ENCODE measurements at places on chromosomes 5 and 9.

- peak; percentile 45 for DNase-seq
Observed at GRCh38 chr9:136021171-136021871, 60.1 kb upstream of the UBAC1 start.

DNA sequence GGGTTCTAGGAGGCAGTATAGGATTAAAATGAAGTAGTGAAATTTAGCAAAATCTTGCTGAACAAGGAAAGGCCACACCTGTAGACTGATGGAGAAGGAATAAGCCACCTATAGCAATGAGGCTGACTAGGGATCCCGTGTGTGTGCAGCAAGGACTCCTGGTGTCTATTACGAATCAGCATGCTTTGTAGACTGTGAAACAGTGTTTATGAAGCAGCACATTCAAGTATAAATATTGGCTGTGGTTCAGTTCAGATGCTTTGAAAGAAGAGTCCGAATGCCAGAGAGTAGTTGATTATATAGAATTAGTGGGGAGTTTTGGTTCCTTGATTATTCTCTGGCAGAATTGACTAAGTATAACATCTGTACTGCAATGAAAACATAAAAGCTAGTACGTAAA lies 41.8 kb downstream of the CAST start:
- no peak for DNase-seq

- peak; percentile 29 for DNase-seq
Observed at GRCh38 chr9:124512806-124513204, 5.6 kb upstream of the NR5A1 start.

GRCh38 chr9:128992995-128993394 lies 35.1 kb downstream of the SH3GLB2 start:
- peak; percentile 28 for DNase-seq

GRCh38 chr9:17064558-17064957 lies 70.3 kb upstream of the CNTLN start:
- DNase-seq = no peak

GRCh38 chr9:91740701-91741100 lies 209.3 kb downstream of the ROR2 start:
- DNase-seq = no peak

DNA sequence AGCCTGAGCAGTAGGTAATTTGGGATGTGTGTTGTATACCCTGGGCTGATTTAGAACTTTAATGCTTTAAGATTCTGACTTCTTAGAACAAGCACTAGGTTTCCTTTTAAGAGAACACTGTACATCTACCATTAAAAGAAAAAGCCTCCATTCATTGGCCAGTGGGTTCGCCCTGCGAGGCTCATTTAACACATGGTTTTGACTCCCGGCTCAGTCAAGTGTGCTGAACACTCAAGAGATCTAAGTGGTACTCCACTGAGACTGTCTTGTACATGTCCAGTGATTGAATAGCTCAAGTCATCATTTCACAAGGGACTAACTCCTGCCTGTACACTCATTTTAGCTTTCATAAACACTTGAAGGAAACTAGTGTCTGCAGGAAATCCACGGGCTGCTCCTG lies 3.9 kb downstream of the FUBP3 start:
- no peak for DNase-seq

DNA sequence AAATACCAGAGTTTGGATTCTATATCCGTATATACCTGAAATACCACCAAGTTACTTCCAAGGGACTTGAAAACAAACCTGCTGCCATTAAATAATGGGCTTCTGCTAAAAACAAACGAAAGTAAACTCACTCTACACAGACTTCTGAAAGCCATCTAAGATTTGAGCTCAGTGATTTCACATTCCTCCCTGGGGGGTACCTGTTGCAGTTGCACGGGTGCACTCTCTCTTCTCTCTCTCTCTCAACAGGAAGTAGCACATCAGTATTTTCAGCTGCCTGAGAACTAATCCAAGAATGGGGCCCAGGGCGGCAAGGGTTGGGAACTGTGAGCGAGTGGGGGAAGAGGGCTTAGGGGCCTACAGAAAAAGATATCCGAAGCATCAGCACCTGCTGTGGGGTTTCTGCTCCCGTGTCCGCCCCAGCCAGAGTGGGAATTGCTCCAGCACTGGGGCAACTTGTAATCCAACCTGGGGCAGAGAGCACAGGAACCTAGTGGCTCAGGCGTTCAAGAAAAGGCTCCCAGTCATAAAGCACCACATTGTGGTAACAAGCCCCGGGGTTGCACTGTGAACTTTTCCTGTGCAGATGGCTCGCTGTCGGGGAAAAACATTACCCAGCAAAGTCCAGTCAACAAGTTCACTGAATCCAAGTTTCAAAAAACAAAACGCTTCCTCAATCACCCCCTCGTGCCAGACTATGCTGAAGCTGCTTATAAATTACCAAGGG lies 99.8 kb downstream of the EFNA5 start:
- DNase-seq = no peak

DNA sequence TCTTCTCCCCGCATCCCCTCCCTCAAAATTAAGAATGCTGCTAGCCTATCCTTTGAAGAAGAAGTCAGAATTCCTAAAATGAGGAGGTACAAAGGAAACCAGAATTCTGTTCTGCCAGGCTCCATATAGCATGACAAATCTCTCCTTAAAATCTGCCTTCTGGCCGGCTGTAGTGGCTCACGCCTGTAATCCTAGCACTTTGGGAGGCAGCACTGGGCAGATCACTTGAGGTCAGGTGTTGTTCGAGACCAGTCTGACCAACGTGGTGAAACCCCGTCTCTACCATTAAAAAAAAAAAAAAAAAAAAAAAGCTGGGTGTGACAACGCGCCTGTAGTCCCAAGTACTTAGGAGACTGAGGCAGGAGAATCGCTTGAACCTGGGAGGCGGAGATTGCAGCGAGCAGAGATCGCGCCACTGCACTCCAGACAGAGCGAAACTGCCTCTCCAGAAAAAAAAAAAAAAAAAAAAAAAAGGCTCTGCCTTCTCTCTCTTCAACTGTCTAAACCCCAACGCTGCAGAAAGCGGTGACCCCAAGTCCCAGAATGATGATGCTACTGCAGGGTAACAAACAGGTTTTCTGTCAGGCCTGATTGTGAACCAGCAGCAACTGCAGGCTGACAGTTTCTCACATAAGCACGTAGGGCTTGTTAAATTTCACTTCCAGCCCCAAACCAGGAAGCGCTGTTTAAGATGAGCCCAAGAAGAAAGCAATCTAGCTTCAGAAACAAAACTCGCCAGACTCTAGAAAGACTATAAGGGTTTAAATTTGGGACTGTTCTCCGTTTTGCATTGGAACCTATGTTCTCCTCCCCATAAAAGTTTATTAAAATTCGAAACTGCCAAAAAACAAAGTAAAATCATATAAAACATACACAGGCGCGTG lies 963 bp upstream of the CAST start:
- DNase-seq = no peak

GRCh38 chr9:37559125-37559524 lies 17.1 kb downstream of the FBXO10 start:
- no peak for DNase-seq

DNA sequence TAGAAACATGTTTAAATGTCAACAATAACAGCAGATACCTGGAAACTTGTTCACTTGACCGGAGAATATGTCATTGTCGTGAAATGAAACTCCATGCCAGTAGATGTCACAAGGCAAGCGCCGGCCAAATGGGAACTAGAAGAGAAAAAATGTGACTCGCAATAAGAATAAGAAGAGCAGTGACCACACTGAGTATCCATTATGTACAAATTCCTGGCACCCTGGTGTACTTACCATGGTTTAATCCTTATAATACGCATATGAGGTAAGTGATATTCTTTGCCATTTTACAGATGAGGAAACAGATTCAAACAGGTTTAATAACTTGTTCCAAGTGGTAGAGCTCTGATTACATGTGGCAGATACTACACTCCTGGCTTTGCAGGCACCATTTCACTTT lies 53.9 kb downstream of the TTLL11 start:
- DNase-seq = no peak

GRCh38 chr5:158419186-158419585 lies 560.2 kb upstream of the CLINT1 start:
- DNase-seq = no peak

DNA sequence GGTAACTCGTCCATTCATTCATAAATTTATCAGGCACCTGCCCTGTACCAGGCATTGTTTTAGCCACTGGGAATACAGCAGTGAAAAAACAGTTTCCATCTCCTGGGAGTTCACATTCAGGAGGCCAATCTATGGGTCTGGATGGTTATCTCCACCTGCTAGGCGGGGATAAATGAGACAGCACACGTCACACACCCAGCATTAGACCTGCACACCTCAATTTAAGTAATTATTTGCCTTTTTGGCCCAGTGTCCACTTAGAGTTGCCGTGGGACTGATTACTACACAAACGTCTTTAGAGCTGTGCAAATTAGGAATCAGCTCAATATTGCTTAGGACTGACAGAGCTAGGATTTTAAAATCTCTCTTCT lies 46.1 kb downstream of the STK10 start:
- no peak for DNase-seq

- no peak for DNase-seq
Observed at GRCh38 chr9:109341561-109341960, 20.7 kb upstream of the EPB41L4B start.

DNA sequence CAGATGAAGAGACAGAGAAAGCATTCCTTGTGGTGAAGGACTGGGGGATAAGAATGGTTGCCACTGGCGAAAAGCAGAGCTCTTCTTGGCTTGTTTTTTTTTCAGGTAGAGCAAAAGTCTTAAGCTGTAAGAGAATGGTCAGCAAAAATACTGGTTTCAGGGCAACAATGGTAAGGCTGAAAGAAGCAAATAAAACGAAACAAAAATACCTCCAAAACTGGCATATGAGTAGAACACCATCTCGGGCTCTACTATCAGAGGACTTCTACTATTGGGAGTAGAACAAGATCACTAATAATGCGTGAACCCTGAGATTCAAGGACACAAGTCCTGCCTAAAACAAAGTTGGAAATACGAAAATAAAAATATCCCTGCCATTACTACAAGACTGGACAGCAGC lies 1823.2 kb upstream of the CDH6 start:
- no peak for DNase-seq

DNA sequence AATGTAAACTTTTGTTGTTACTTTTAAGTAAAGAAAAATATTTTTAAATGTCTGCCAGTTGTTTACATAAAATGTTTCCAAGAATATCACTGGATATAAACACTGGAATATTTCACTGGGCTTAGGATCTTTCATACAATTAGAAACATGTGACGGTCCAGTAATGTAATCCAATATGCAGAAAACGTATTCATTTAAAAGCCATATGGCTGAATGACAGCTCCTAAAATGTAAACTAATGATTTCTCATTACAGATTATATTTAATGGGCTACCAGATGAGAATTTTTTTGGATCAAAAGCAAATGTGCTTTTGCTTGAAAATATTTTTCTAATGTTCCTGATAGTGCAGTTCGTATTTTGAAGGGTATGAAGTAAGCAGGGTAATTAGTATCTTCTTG lies 124.3 kb downstream of the TTC39B start:
- DNase-seq = no peak

GRCh38 chr5:124065508-124065907 lies 553.5 kb downstream of the CSNK1G3 start:
- no peak for DNase-seq

DNA sequence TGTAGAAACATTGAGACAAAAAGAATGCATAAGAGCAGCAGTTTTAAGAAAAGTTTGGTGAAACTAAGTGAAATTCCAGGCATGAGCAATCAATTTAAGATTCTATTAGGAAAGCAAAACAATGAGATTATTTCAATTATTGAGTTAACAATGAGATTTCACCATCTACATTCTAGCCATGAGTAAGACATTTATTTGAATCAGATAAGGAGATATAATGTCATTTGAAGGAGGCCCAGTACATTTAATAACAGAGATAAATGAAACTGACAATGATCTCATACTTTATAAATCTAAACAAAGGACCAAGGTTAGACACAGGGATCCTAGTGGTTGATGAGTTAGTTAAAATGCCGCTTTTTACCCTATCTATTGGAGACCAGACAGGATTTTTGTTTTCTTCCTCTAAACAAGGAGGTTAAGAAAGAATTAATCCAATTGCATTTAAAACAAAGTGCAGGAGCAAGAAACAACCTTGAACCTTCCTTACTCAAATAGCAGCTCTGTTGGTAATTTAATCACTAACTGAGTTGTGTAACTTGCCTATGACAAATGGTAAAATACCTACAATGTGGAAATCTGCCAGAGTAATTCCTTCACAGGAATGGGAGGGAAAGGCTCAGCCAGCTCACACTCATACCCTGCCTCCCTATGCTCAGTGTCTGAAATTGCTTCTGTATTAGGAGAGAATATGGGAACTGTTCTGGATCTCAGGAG lies 103.5 kb upstream of the NR3C1 start:
- DNase-seq = no peak

DNA sequence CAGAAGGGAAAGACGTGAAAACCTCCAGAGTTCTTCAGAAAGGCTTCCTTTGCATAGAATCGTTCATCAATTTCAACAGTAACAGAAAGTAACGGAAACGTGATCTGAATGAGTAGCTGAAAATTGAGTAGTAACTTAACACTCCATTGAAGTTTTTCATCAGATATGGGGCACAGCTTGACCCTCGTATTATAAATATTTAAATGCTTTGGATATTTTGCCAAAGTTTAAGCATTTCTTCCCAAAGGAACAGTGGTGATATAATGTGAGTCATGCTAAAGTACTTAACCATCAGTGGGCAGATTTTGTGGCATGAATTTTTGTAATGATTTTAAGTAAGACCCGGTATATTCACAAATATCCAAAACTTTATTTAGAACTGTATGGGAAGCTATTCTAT lies 67.4 kb upstream of the ADAMTS19 start:
- no peak for DNase-seq

GRCh38 chr9:130500340-130501180 lies 55.8 kb downstream of the ASS1 start:
- no peak for DNase-seq

- DNase-seq = no peak
Observed at GRCh38 chr5:51961154-51961562, 577.9 kb downstream of the ISL1 start.

GRCh38 chr5:133456933-133457402 lies 155.4 kb downstream of the FSTL4 start:
- DNase-seq = no peak

- DNase-seq = no peak
Observed at GRCh38 chr9:129399634-129399990, 221.3 kb downstream of the C9orf50 start.

GRCh38 chr9:133499132-133499891 lies 20.4 kb upstream of the SLC2A6 start:
- DNase-seq = no peak

- no peak for DNase-seq
Observed at GRCh38 chr5:100322483-100322882, 212.7 kb upstream of the FAM174A start.

DNA sequence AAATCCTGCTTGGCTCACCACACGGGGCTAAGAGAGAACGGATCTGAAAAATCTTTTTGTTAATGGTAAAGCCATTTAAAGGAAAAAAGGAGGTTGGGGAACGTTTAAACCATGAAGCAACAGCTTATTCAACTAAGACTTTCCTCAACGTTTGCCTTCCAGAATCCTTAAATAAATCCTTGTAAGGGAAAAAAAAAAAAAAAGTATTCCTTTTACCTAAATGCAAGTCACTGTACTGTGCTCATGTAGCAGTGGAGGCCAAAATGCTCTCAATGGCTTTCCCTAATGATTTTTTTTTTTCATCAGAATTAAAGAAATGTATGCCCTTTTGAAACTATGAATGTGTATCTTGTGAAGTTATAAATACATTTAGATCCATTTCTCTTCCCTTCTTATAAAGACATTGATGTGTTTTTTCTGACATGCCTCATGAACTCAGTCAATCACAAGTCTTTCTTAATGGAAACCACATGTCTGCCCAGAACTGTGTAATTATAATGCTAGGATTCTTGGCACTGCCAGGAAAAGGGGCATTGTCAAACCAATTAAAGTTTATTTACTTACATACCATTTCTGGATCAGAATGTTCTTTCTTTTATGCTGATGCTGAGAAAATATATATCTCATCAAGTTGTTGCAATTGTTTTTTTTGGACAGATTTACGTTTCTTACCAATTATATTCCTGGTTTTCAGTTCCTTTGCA lies 107.5 kb downstream of the EBF1 start:
- DNase-seq = no peak

All from hematopoietic multipotent progenitor cell treated with erythropoietin and hydrocortisone succinate and interleukin-3 and kit ligand, for 15 days (in vitro differentiated cells).